SJSA1 (cell line): ENCODE measurements at places on chromosomes 7 and 10.

- DNase-seq, result no peak
These were observed 62.3 kb downstream of the TFPI2 start for GRCh38 chr7:93828260-93828659.

- DNase-seq, result no peak
These were observed 110.1 kb upstream of the GPR22 start for GRCh38 chr7:107359520-107360316.

- no peak for DNase-seq
These were observed 14.8 kb upstream of the LAMB1 start for GRCh38 chr7:108017776-108018151.

- no peak for DNase-seq
These were observed 2.8 kb downstream of the CALML5 start for GRCh38 chr10:5496261-5497250.

DNA sequence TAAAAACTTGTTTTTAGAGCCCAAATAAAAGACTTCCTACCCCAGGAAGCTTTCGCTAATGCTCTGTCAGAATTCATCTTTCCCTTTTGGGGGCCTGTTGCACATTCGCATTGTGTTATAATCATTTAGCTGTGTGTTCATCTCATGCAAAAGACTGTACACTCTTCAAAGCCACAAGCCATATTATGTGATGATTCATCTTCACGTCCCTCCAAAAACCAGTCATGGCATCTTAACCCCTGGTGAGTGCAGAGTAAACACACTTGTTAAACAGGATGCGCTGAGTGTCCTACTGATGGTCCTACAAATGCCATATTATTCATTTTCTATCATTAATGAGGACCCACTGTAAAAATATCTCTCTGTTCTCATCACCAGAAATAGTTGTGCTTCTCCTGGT, 235.4 kb downstream of the KIAA1217 start:
- peak; percentile 70 for DNase-seq

DNA sequence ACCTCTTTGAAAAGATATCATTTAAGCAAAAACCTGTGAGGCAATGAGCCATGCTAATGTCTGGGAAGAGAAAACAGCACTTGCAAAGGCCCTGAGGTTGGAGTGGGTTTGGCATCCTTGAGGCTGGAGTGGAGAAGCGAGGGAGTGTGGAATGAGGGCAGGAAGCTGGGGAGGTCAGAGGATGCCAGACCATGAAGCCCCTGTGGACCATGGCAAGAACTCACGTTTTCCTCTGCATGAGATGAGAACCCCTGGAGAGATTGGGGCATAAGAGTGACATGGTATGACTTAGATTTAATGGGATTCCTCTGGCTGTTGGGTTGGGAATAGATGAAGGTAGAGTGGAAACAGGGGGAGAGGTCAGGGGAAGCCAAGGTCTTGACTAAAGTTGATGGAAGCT, 49.4 kb downstream of the GPR26 start:
- no peak for DNase-seq

DNA sequence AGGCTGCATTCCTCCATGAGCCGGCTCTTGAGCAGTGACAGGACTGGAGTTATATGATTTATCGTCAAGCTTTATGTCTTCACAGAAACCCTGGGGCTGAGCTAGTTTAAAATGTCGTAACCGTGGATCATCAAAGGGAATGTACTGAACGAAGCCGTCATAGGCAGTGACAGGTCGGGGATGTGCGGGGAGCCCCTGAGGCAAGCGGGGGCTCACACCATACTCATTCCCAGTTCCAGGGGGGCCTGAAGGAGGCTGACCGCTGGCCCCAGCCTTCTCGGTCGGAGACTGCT, 30.7 kb downstream of the JCAD start:
- DNase-seq, result no peak

GRCh38 chr7:55527307-55527706, 45.0 kb downstream of the VOPP1 start:
- DNase-seq, result no peak

DNA sequence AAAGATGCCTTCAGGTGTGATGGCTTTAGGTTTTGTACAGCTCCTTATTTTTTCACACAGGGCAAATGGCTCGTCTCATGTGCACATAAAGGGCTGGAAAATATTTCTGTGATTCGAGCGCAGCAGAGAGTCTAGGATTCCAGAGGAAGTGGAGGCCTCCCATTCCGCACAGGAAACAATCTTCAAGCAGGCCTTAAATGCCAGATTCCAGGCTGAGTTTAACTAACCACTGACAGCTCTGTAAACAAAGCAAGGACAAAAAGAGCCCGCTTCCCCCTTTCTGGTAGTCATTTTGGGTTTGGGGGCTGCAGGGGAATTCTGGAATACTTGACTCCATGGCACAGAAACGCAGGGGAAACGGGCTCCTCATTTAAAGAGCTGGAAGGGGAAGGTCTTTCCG, 87.2 kb downstream of the CALD1 start:
- peak; percentile 37 for DNase-seq

- DNase-seq, result no peak
These were observed 21.4 kb upstream of the RAPGEF5 start for GRCh38 chr7:22378199-22378980.

DNA sequence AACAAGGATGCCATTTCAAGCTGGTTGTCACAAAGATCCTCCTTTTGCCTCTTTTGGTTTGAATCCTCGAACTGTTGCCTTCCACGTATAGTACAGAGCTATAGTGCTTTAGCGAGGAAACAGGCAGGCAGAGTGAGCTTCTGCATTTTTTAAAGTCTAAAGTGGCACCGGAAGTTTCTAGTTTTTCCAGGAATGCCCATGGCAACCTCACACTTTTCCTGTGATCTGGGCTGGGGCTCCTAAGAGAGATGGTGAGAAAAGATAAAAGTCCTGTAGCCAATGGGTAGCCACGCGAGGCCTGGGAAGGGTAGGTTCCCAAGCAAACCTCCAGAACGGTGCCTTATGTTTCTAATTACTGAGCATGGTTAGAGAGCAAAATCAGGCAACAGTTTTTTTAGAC, 76.7 kb downstream of the CALD1 start:
- peak; percentile 33 for DNase-seq

DNA sequence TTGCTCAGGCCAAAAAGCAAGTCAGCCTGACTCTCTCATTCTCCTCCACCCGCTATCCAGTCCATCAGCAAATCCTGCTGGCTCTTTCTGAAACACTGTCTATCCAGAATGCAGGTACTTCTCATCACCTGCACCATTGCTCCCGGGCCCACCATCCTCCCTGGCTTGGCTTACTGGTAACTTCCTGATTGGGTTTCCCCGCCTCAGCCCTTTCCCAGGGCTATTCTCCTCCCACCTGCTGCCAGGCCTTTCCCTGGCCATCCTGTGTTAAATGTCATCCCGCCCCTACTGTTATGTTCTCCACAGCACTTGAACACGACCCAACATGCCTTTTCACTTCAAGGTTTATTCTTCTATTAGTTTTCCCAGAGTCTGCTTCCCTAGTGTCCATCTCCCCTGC, 124.0 kb downstream of the CNNM2 start:
- no peak for DNase-seq

DNA sequence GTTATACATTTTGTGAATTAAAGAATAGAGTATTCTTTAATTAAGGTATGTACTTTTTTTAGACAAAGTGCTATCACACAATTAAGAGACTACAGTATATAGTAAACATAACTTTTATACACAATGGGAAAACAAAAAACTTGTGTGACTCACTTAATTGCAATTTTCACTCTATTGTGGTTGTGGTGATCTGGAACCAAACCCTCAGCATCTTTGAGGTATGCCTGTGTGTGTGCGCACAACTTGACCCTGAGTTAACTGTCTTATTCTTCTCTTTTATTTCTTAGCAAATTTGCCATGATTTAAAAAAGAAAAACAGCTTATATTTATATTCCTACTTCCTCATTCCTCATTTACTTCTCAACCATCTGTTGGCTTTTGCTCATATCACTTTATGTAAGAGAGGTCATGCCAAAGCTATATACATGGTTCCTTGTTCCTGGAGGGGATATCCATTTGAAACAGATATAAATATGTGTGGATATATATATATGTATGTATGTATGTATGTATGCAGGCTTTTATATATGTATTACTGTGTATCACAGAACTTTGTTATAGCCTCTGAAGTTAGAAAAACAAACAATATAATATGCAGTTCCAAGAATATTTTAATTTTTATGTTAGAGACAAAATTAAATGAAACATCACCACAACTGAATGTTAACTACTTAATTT, 259.5 kb upstream of the HGF start:
- DNase-seq, result peak; percentile 81

GRCh38 chr10:49365675-49366415, 30.0 kb downstream of the DRGX start:
- DNase-seq, result no peak

DNA sequence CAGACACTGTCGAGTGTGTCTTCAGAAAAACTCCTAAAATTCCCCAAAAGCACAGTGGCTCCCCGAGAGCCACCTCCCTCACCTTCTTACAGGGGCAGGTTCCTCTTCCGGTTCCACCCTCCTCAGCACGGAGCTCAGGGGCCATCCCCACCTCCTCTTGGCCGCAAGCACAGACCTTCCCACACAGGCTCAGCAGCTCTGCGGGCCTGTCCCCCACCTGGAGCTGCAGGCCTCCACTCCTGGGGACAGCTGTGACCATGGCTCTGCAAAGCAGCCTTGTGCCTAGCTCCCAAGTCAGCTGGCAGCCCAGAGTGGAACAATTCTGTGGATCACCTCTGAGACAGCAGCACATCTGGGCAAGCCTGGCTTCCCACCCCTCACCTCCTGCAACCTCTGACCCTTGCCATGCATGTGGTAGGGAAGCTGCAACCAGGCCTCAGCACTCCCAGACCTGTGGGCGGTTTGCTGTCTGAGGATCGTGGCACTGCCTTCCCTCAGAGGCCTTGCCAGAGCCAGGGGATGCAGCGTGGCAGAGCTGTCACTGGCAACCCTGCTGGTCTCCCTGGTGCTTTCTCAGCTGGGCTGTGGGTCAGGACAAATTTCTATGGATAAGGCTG, 79.7 kb downstream of the ALOX5 start:
- no peak for DNase-seq

- no peak for DNase-seq
These were observed 80.0 kb downstream of the MLLT10 start for GRCh38 chr10:21614000-21614399.

DNA sequence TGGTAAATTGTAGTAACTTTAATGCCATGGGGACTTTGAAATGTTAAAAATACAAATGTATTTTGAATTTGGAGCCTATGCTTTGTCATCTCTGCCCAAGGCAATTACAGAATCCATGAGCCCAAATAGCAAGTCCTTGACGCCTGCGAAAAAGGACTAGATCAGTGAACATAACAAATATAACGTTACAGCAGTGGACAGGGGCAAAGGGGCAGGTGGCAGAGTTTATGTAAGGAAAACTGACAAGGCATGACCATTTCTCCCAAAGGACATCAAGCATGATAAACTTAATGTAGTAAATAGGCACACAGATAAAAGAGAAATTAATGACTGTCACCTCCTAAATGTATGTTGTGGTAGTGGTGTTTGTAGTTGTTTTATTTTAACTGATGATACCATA, 297.1 kb downstream of the LRRTM3 start:
- DNase-seq, result no peak

GRCh38 chr7:79037001-79037400, 416.5 kb downstream of the MAGI2 start:
- no peak for DNase-seq
